ENCODE measurements at places on chromosomes 6 and 20.

DNA sequence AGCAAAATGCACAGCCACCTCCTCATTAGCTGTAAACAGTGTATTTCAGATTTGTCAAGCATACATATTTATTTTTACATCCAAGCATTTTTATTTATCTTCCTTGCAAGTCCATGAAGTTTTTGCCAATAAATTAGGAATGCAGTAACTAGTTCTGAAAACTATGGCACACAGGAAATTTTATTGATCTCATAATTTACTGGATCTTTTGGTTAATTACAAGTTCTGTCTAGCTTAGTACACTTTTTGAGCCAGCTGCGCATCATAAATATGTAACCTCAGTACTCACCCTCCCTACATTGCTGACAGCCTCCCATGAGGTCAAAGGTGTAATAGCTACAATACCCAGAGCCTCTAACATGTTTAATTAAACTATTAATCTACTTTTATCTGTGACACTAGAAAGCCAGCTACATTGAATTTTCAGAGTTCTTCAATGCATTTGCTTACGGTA, 898.2 kb downstream of the KIF16B start:
- ATAC-seq, result no peak

GRCh38 chr6:136226027-136226673, 24.0 kb downstream of the MTFR2 start:
- ATAC-seq, result peak; percentile 78

DNA sequence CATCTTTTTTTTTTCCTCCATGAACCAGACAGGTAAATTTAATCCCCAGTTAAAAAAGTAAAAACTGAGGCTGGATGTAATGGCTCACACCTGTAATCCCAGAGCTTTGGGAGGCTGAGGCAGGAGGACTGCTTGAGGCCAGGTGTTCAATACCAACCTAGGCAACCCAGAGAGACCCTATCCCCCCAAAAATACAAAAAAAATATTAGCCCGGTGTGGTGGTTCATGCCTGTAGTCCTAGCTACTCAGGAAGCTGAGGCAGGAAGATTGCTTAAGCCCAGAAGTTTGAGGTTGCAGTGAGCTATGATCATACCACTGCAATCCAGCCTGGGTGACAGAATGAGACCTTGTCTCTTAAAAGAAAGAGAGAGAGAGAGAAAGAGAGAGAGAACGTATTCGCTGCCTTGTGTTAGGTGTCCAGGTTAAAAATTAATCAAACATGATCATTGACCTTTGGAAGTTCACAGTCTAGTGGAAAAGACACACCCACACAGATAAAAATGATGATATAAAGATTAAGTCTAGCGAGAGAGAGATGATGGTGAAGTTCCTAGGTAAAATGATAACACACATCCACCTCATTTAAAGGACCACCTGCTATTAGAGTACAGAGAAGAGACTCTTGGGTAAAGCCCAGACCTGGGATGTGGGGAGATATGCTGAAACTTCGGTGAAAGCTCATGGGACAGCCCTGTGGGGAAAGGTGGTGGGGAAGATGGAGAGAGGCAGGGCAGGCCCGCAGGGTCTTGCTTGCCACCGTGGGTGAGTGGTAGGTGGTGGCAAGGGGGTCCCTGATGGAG, 4.8 kb upstream of the NHSL1 start:
- no peak for ATAC-seq

DNA sequence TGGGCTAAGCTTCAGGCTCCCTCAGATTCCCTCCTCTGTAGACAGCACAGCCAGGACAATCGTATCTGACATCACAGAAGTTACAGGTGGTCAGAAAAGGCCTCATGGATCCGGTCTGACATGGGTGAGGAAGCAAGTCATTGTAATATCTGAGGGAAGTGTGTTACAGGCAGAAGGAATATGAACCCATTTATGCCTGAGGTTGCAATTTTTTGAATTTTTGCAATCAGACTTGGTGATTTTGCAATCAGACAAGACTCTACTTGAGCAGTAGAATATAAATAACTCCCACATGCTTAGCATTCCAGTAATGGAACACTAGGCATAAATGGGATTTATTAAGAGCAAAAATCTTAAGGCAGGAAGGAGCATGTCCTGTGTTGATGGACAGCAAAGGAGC, 52.1 kb downstream of the CBLN4 start:
- peak; percentile 69 for ATAC-seq

- no peak for ATAC-seq
Observed at GRCh38 chr20:9739991-9740390, 98.9 kb downstream of the PAK5 start.

GRCh38 chr6:161584051-161584450, 310.2 kb upstream of the AGPAT4 start:
- ATAC-seq, result no peak

DNA sequence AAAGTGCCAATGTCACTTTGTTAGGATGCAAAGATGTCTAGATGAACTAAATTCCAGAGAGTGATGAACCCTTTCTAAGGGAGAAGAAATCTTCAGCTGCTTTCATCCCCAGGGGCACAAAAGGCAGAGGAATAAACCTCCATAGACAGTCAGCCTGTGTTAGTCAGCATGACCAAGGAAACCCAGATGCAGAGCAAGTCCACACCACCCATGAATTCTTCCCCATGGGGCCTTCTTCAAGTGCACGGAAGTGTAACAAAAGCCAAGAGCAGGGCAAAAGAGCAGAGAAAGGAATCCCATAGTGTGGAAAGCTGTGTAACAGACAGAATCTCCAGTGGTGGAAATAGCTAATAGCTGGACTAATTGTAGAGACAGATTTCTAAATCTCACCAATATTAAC, 50.0 kb downstream of the DCDC2 start:
- ATAC-seq, result no peak

DNA sequence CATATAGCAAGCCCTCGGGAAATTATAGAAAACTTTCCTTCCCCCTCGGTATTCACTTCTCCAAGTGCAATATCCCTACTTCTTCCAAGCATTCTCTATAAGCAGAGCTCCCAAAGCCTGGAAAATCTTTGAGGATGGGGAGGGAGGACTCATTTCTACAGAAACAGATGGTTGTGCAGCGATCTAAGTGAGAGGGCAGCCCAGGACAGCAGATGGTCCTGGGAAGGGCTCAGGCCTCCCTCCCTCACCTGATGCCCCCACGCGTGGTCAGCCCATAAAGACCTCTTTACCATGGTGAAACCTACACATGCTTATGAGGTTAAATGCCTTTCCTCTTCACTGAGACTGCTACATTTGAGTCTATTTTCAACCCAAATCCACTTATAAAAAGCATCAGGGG, 319.6 kb upstream of the QKI start:
- no peak for ATAC-seq

- ATAC-seq, result no peak
Observed at GRCh38 chr6:23267651-23268050, 698.3 kb downstream of the HDGFL1 start.

DNA sequence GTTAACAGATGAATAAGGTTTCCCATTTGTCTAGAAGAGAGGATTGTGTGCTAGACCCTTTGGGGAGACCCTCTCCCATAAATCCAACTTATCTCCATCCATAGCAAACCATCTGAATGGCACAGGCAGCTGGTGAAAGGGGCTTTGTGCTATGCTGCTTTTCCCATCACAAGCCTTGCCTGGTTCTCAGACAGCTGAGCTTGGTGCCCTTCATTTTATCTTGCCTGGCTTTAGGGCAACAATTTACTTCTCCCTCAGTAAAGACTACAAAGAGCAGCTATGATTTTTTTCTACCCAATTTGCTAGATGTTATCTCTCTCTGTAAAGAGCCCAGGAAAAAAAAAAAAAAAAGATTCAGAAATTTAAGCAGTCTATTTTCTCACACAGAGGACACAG, 117.0 kb upstream of the COL21A1 start:
- no peak for ATAC-seq

- ATAC-seq, result no peak
Observed at GRCh38 chr20:14820771-14821170, 483.4 kb upstream of the FLRT3 start.

- ATAC-seq, result no peak
Observed at GRCh38 chr6:36380166-36380565, 7.3 kb downstream of the ETV7 start.

GRCh38 chr6:126807876-126808275, 310.6 kb upstream of the RSPO3 start:
- no peak for ATAC-seq

DNA sequence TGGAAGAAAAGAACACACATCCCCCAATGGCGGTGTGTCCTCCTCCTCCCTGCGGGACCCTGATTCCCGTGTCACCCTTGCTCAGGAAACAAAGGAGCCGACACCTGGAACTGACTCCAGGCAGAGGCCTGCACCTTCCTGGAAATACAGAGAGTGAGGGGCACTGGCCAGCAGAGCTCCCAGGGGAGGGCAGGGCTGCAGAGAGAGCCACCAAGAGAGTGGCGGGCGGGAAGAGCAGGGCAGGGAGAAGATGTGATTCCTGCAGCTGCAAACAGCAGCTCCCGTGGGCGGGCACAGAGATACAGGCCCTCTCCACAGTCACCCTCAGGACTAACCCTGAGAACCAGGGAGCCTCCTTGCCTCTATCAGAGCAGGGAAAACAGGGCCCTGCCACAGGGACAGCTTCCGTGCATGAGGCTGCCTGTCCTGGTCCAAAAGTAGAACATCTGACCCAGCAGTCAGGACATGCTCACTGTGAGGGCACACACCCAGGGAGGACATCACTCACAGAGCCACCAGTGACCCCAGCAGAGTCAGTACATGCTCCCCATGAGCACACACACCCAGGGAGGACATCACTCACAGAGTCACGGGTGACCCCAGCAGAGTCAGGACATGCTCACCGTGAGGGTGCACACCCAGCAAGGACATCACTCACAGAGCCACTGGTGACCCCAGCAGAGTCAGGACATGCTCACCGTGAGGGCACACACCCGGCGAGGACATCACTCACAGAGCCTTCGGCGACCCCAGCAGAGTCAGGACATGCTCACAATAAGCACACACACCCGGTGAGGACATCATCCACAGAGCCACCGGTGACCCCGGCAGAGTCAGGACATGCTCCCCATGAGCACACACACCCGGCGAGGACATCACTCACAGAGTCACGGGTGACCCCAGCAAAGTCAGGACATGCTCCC, 193.1 kb downstream of the DLL1 start:
- ATAC-seq, result no peak

- no peak for ATAC-seq
Observed at GRCh38 chr6:145733810-145734209, 1.5 kb downstream of the EPM2A start.

- no peak for ATAC-seq
Observed at GRCh38 chr6:24340998-24341938, 16.6 kb downstream of the DCDC2 start.

GRCh38 chr6:129491436-129491835, 218.5 kb downstream of the ARHGAP18 start:
- ATAC-seq, result no peak

GRCh38 chr6:151002057-151002450, 136.6 kb downstream of the MTHFD1L start:
- ATAC-seq, result no peak

- no peak for ATAC-seq
Observed at GRCh38 chr6:47181681-47182080, 128.0 kb downstream of the TNFRSF21 start.

GRCh38 chr6:106163446-106163965, 77.4 kb downstream of the PRDM1 start:
- peak; percentile 50 for ATAC-seq

- ATAC-seq, result no peak
Observed at GRCh38 chr6:126551832-126552231, 211.9 kb downstream of the CENPW start.

- ATAC-seq, result peak; percentile 59
Observed at GRCh38 chr6:26064619-26065257, 22.5 kb upstream of the HFE start.

Data from gastroesophageal sphincter (tissue), 4 donors.